ENCODE measurements at places on chromosomes 12 and 14.

- no peak for DNase-seq
Observed at GRCh38 chr14:85319101-85319500, 210.8 kb upstream of the FLRT2 start.

- DNase-seq, result no peak
Observed at GRCh38 chr14:69395929-69396328, 2.2 kb downstream of the ERH start.

GRCh38 chr14:24607081-24607480 lies 2.4 kb downstream of the GZMH start:
- no peak for DNase-seq

DNA sequence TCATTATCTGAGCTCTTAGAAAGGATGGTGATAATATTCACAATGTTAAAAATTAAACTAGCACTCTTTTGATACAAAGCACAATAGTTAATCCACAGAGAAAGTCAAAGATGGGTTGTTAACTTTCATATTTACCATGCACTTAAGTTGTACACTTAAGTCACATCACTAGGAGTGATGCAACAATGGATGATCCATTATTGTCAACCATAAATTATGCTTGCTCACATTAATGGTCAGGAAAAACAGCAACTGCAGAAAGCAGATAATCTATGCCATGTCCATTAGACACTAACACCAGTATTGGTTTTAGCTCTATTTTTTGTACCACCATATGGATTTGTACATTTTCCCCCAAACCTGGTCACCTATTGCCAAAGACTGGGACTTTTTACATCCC lies 195.5 kb downstream of the FOXA1 start:
- DNase-seq, result no peak

DNA sequence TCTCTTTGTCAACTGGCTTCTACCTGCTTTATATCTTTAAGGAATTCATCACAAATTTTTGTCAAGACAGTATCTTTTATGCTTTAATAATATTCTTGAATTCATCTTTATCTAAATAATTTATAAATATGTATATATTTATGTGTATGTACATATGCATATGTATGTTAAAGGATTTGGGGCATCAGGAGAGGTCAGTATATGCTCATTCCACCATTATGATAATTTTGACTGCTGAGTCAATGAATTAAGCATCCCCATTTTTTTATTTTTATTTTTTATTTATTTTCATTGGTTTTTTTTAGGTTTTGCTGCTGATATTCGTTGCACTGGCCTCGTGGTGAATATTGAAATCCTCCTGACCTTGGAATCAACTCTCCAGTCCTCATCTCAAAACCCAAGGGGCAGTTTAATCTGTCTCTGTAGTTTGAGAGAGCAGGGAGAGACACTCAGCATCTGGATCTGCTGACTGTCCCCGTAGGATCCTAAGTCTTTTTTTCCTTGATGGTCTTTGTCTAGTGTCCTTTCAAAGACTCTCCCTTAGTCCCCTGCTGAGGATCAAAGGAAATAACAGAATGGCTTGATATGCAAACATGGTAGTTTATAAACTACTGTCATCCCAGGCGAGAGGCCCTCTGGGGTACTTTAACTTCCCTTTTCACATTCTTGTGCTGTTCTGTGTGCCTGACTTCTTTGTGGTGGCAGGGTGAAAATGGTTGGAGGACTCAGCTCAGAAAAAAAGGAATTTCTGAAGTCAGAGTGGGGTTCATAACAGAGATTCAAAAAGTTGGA lies 218.7 kb downstream of the DIO2 start:
- DNase-seq, result no peak
